Smooth muscle cell of trachea (primary cell): ENCODE measurements at places on chromosomes 1 and 21. TPM values are rescaled to one million over a fixed set of nuclear protein-coding genes. Genes with fewer than 3 reads are reported as not detected.

Gene CLCA1
- 0.15 and 0.17 TPM in 2 replicates for total RNA-seq

Gene DDAH1
- total RNA-seq: 31.3 and 31.4 TPM in 2 replicates

Gene TNFSF4
- 0.87 and 1.2 TPM in 2 replicates for total RNA-seq

Gene TSPEAR
- total RNA-seq: not detected in 2 replicates

Gene LRRC3
- total RNA-seq: 0.44 and 0.66 TPM in 2 replicates

Gene S100A7
- not detected in 2 replicates for total RNA-seq

Gene FAM72D
- total RNA-seq: under 0.01 and 1.3 TPM in 2 replicates

Gene SYCP1
- not detected in 2 replicates for total RNA-seq

Gene FPGT
- 18.5 and 31.4 TPM in 2 replicates for total RNA-seq

Gene COL24A1
- 0.83 and 0.87 TPM in 2 replicates for total RNA-seq

Gene CD5L
- total RNA-seq: not detected in 2 replicates

Gene PHGDH
- 110 and 146 TPM in 2 replicates for total RNA-seq

Gene KPRP
- total RNA-seq: not detected in 2 replicates

Gene FBXO28
- 27.0 and 33.0 TPM in 2 replicates for total RNA-seq

Gene ZNF670
- total RNA-seq: 1.8 and 3.1 TPM in 2 replicates

Gene BLACAT1
- total RNA-seq: under 0.01 TPM in 1 of 2 replicates, not detected in the other
